ENCODE measurements at places on chromosomes 7 and 10.

DNA sequence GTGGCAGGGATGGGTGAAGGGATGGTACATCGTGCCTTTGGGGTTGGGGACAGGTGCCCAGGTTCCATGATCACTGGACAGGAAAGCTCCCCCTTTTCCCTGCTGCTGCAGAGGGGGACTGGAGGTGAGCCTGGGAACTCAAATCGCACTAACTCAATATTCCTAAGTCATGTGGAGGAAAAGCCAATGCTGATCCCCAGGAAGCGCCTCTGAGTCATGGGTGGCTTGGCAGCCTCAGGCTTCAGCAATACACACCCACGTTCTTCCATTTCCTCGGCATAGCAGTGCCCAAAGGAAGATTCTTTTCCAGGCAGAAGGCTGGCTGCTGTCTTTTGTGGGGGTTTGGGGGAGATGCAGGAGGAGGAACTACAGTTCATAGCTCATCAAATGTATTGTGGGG lies 165.8 kb downstream of the CCDC3 start:
- no peak for DNase-seq

- DNase-seq, result no peak
Measured at GRCh38 chr7:69775231-69775771, 177.0 kb downstream of the AUTS2 start.

DNA sequence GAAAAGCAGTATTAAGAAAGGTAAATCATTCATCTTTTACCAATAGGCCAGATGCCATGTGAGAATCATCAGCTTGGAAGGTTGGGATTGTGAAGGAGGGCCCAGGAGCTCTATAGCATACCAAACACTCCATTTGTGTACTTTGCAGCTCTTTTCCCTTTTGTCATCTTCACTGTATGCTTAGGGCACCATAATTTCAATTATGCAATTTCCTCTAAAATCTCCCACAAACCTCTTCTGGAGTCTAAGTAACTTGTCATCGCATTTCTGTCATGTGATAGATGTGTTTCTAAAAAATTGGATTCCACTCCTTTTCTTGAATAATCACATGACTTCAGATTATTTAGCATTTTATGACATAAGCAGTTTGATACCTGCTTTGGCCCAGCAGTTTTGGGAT lies 17.9 kb downstream of the RPP30 start:
- no peak for DNase-seq

GRCh38 chr10:28587270-28587969 lies 54.5 kb downstream of the WAC start:
- no peak for DNase-seq
